ENCODE measurements at places on chromosomes 2 and 18. TPM values are rescaled to one million over a fixed set of nuclear protein-coding genes. Genes with fewer than 3 reads are reported as not detected.

DNA sequence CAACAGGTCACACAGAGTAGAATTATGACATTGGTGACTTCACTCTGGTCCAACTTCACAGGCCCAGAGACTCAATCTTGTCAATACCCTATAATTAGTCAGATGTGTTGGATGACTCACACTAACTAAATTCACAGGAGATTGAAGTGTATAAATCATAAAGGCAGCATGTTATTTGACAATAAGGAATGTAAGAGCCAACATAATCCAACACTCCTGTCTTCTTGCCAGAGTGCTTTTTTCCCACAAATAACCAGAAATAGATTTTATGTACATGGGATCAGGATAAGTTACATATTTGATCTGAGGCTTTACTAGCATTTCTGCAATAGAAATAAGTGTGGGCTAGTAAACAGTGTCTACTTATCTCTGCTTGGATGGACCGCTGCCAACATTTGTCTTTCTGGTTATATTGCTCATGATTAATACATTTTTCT is 42.2 kb upstream of the ZSWIM2 start:
- ATAC-seq, result no peak

- ATAC-seq, result no peak
These were observed 2.9 kb upstream of the DLX2 start for GRCh38 chr2:172105471-172106107.

The PARD6G gene
- total RNA-seq, result 6.9 TPM

The FAM237A gene
- 10.3 TPM for total RNA-seq

DNA sequence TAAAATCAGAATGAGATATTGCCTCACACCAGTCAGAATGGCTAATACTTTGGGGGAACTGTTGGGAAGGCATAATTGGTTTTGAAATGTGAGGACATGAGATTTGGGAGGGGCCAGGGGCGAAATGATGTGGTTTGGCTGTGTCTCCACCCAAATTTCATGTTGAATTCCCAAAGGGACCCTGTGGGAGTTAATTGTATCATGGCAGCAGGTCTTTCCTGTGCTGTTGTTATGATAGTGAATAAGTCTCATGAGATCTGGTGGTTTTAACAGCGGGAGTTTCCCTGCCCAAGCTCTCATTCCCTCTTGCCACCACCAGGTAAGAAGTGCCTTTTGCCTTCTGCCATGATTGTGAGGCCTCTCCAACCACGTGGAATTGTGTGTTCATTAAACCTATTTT is 59.6 kb downstream of the CSRNP3 start:
- ATAC-seq, result no peak

The FARP2 gene
- total RNA-seq, result 28.0 TPM

The LIMS3 gene
- total RNA-seq, result 0.98 TPM

DNA sequence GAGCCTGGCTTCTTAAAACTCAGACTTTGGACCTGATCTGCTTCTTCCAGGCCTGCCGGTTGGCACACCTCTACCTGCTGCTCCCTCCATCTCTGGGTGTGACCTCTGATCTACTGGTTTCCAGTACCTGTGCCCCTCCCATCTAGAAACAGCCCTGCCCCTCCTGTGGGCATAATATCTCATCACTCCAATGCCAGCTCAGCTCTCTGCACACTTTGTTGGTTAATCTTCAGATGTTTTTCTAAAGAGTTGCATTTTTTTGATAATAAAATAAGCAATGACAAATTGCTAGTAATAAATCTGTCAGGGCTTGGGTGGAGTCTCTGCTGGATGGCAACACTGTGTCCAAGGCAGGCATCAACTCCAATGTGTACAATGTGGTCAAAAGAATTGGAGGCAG is 89.6 kb upstream of the PPP1CB start:
- no peak for ATAC-seq

DNA sequence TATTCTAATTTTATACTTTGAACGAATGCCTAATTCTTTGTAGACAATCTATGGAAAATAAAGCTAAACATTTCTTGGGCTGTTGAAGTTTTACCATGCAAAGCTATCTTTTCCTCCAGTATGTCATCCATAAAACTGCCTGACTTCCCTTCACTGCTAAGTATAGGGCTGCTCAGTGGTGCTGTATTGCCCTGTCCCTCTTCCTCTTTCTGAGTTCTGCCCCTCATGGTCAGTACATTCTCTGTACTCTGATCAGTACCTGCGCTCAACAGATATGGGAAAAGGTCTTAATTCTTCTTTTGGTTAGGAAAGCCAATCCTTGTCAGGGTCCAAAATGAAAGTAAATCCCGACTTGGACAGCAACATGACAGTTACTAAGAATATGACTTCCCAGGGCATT is 321.9 kb downstream of the RAD51AP2 start:
- no peak for ATAC-seq

DNA sequence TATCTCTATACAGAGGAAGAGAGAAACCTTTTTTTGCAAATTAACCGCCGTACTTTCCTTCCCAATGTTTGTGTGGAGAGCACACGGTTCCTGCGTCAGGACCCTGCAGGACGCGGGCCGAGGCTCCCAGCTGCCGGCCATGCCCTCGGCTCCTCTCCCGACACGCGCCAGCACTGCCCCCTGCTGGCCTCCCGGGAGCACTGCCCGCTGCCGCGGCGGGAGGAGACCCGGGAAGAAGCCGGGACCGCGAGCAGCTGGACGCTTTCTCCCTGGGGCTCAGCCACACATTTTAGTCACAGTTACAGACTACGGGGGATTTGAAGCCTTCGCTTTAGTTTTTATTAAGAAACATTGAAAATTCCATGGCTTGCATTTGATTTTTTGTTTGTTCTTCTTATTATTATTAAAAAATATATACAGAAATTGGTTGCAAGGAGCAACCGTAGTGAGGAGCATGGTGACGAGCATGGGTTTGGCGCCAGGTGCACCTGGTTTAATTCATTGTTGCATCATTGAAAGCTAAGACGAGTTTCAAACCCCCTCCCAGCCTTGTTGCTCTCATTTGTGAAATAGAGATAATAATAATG is 401.2 kb downstream of the GALR1 start:
- peak; percentile 99 for ATAC-seq

- ATAC-seq, result no peak
These were observed 34.3 kb upstream of the RMP24 start for GRCh38 chr18:35938158-35938557.

GRCh38 chr2:178859730-178860129 is 52.5 kb upstream of the TTN start:
- ATAC-seq, result no peak

GRCh38 chr2:171317492-171318125 is 116.2 kb downstream of the METTL8 start:
- ATAC-seq, result no peak

DNA sequence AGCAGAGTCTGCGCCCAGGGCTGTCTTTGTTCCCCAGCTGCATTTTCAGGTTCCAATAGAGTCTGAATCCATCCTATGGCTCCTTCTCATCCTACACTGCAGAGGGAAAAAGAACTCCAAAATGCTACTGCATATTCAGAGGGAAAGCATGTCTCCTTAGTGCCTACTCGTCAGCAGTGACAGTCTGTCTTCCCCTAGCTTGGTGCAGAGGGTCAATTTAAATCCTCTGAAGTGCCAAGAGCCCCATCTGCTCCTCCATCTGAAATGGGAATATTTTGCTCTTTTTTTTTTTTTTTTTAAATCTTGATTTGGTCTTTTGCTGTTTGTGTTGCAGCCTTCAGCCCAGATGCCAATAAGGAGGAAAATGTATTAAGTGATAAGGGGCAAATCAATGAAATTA is 199.3 kb downstream of the RNF144A start:
- ATAC-seq, result no peak

The ASB18 gene
- total RNA-seq, result 2.4 TPM

GRCh38 chr2:85792783-85793441 is 39.1 kb downstream of the ATOH8 start:
- ATAC-seq, result no peak

DNA sequence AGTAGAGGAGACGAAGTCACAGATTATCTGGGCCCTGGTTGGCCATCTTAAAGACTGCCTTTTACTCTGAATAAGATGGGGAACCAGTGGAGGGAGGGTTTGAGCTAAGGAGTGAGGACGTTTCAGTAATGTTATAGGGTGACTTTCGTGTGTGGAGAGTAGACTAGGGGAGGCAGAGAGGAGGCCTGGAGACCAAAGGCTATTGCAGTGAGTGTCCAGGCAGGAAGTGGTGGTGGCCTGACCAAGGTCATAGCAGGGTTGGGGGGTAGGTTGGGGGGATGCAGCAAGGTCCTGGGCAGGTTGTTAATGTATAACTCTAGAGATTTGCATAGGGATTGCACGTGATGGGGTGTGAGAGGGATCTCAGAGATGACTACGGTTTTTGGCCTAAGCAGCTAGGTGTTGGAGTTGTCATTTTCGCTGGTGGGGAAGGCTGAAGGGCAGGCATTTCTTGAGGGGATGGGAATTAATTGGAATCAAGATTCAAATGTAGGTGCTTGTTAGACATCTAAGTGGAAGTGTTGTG is 4.9 kb downstream of the CEP192 start:
- ATAC-seq, result no peak

DNA sequence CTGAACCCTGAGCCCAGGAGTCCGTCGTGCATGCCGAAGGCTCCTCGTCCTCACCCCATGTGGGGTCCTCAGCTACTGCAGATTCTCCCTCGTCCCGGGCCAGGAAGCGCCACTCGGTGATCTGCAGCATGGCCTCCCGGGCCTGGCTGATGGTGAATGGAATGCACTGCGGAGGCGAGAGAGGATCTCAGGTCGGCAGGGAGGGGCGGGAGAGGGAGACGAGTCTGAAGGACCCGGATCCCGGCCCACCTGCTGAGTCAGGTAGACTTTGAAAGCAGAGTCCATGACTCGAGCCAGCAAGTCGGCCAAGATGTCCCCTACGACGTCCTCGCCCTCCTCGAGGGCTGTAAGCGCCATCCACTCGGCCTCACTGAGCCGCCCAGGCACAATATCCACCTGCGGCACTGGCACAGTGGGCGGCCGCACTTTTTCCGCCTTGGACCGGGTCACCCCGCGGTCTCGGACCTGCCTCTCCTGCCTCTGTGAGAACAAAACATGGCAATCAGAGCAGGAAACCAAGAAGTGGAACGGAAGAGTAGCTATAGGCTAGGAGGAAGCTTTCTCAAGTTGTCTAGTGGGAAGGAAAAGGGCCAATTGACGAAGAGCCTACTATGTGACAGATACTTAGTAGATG is 5.5 kb downstream of the C2orf81 start:
- ATAC-seq, result no peak

The SLC16A14 gene
- 23.5 TPM for total RNA-seq

The BMPR2 gene
- 21.0 TPM for total RNA-seq

GRCh38 chr18:23504720-23505119 is 1.4 kb downstream of the RMC1 start:
- no peak for ATAC-seq

The MTCL1 gene
- 10.4 TPM for total RNA-seq
